ENCODE measurements at places on chromosomes 1 and 21.

- DNase-seq: no peak
These were observed 54.9 kb downstream of the PATJ start for GRCh38 chr1:61797045-61797755.

DNA sequence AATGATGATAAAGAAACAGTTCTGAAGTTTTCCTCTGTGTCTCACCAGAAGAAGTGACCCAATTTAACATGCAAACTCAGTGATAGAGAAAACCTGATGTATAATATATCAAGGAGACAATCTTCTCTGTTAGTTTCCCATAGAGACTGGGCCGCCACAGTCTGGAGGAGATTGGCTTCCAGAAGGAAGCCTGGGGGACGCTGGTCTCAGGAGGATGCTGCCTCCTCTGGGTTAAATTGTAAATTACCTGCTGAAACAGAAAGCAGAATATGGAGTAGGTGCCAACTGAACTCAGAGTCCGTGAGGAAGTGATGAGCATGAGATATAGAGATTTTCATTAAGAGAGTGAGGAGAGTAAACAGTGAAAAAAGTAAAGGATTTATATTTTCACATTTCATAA, 15.8 kb downstream of the OR14I1 start:
- no peak for DNase-seq

- DNase-seq: no peak
These were observed 14.8 kb upstream of the ANGPTL7 start for GRCh38 chr1:11174261-11174942.

GRCh38 chr1:25117233-25117823, 115.0 kb downstream of the SYF2 start:
- DNase-seq: peak; percentile 38

DNA sequence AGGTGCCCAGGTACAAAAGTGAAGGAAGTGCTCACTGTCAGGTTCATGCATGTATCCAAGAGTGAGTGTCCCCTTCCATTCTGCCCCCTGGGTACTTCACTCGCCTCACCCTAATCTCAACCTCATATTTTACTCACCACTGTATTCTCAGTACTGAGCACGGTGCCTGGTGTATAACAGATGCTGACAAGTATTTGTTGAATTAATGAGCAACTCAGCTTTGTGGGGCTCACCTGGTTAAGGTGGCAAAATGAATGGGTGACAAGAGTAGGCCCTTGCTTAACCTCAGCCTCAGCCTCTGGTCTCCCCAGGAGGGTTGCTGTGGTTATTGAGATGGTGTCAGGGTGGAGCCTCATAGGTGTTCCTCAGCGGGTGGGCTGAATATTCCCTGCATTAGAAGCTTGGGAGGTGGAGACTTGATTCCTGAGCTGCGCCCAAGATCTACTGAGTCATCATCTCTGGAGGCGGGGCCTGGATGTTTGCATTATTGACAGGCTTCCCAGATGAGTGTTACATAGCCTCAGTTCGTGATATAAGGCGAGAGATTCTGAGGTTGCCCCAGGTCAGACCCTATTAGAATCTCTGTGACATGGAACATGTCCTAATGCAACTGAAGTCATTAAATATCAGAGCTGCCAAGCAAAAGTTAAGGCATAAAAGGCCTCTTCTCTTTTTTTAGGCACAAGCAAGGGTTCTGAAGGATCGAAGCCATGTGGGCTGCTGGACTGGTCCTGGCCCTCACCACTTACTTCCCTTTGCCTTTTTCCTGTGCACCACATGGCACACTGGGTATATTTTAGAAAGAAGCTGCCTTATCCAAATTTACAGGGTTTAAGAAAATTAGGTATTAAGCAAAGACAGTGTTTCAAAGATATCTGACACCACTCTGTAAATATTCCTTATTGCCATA, 39.2 kb downstream of the SYT6 start:
- no peak for DNase-seq

DNA sequence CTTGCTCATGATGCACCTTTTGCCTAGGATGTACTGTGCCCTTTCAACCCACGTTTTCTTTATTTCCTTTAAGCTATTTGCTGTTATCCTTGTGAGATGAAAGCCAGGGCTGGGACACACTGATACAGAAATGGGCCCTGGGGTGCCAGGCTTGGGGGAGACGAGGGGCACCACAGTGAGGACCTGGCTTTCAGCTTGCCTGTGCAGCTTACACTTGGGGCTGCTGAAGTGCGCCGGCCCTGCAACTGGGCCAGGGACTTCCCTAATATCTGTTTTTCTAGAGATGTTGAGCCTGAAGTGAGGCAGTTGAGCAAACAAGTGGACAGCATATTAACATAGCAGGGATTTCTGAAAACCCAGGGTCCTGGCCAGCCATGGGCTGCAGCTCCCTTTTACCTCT, 42.5 kb upstream of the SLC19A1 start:
- peak; percentile 10 for DNase-seq

GRCh38 chr1:64129701-64130100, 73.7 kb upstream of the UBE2U start:
- no peak for DNase-seq

- DNase-seq: no peak
These were observed 7.2 kb upstream of the IBA57 start for GRCh38 chr1:228158151-228159007.

GRCh38 chr1:223271085-223271781, 92.7 kb downstream of the SUSD4 start:
- no peak for DNase-seq

DNA sequence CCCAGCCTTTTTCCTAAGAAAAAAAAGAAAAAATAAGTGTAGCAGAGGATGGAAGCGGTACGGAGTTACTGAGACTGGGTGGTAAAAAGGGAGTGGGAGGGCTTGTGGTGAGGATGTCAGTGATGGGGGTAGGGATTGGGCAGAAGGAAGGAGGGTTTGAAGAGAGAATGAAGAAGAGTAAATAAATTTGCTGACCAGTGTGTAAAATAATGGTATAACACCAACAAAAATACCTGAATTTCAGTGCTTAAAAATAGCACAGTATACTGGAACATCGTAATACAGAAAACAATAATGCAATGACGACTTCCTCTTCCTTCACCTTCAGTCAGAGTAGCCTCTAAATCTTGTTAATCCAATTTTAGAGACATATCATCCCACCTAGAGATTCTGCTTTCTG, 18.8 kb upstream of the SYPL2 start:
- DNase-seq: no peak

GRCh38 chr1:6200188-6200809, 904 bp upstream of the RPL22 start:
- no peak for DNase-seq

DNA sequence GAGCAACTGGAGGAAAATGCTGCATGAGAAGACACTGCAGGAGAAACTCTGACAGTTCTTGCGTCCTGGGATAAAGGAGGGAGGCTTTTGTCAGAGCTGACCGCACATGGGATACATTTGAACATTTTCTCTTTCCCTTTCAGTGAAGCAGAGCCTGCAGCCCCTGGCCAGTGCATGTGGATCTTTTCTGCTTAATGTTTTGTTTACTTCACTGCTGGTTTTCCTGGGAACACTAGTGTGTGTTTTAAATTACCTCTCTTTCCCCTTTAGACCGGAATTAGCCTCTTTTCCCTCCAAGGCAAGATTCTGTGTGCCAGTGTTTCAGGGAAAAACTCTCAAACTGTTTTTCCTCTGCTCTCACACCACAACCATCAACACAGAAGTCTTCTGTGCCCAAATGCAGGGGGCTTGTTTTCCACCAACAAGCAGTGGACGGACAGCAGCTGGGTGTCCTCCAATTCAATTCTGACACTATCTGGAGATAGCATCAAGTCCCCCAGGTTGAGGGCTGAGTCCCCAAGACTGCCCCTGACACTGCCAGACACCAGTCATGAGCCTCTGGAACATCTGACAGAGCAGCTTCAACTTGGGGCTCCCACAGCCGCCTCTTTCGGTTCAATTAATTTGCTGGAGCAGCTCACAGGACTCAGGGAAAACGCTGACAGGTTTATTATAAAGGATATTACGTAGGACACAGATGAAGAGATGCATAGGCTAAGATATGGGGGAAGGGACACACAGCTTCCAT, 136.2 kb downstream of the RHOU start:
- DNase-seq: no peak

DNA sequence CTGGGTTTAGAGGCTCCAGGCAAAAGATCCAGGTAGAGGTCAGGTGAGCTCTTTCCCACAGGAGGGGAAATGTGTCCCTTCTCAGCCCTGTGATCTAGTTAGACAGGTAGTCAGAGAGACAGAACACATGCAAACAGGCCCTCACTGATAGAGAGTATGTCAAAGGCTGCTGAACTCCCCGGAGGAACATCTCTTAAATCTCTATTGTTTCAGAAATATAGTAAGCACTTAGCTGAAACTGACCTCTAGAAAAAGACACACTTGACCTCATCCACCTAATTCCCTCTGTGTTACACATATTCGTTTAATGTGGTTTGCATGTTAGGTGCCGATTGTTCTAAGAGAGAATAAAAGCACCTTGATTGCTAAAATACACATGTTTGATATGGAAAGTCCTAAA, 23.3 kb downstream of the SUSD4 start:
- no peak for DNase-seq

- peak; percentile 71 for DNase-seq
These were observed 134.0 kb upstream of the IRF2BP2 start for GRCh38 chr1:234743791-234744611.

DNA sequence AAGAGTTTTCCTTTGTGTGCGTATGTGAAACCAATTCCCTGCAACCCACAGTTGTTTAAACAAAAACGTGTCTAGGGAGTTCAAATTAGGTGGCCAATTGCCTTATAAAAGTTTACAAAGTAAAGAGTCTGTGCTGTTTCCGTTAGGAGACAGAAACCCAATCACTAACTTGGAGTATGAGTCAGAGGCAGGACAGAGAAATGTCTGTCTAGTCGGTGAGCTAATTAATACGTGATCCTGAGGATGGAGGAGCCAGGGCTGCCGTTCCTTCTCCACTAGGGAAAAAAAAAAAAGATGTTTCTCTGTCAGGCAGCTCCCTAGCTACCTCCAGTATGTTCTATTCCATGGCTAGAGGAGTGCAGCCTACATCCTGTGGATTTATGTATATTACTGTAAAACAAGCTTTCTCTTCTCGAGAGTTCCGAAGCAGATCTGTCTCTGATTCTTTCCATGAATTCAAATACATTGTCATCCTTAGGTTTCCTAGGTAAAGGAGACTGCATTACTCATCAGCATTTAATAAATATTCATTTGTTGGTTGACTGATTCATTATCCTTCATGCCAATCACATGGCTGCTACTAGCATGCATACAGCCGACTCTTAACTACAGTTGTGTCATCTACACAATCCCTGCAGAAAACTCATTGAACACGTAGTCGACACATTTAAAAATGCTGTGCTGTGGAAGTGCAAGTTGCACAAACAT, 430.6 kb downstream of the KIF26B start:
- DNase-seq: peak; percentile 51

DNA sequence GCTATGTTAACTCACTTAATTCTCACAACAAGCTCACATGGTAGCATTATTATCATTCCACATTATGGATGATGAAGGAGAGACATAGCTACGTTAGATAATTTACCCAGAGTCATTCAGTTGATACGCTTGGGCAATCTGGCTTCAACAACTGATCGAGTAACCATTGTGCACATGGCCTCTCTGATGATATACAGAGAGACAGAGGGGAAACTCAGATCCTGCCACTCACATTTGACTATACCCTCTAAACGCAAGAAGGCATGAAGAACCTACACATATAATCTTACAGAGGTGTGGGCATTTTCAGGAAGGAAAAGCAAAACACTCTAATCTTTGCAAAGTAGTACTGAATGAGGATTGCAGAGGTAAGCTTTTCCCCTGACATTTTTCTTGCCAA, 360.1 kb downstream of the BARHL2 start:
- DNase-seq: no peak

- no peak for DNase-seq
These were observed 102.8 kb upstream of the ARHGEF16 start for GRCh38 chr1:3351449-3352298.

GRCh38 chr1:168266644-168267186, 14.0 kb upstream of the TBX19 start:
- no peak for DNase-seq

GRCh38 chr1:71276466-71276865, 195.6 kb upstream of the ZRANB2 start:
- no peak for DNase-seq

GRCh38 chr1:1451696-1452364, 2.3 kb downstream of the ATAD3C start:
- no peak for DNase-seq

GRCh38 chr21:42878678-42878992, 704 bp downstream of the WDR4 start:
- DNase-seq: no peak

DNA sequence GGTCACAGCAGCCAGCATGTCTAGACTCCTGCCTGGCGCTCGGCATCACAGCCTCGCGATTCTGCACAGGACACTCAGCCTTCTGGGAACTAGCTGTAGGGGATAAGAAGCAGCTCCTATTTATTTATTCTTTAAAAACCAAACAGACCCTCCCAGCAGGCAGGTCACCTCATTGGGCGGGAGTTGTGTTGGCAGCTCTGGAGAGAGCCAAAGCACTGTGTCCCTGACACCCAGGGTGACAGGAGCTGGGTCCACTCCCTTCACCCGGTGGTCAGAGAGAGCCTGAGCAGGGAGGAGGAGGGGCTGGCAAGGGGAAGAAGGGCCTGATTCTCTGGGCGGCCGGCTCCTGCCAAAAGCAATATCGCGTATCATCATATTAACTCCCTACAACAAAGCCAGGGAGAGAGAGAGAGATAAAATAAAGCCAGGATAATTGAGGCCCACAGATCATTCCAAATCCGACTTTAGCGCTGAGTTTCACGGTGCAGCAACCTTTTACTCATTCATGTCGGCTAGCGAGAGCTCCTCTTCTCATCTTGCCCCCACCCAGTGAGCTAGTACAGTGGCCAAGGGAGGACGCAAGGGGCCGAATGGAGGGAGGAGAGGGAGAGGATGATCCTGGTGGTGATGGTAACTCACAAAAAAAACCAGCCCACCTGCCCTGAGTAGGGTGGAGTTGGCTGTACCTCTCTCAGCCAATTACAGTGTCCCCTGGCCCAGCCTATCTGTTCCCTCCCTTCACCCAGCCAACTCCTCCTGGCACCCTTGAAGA, 79.8 kb upstream of the IFFO2 start:
- peak; percentile 49 for DNase-seq

- DNase-seq: no peak
These were observed 96.1 kb downstream of the HFM1 start for GRCh38 chr1:91308544-91308943.

Data from stomach (tissue), 19 donors.